ENCODE measurements at places on chromosomes 13 and 19.

DNA sequence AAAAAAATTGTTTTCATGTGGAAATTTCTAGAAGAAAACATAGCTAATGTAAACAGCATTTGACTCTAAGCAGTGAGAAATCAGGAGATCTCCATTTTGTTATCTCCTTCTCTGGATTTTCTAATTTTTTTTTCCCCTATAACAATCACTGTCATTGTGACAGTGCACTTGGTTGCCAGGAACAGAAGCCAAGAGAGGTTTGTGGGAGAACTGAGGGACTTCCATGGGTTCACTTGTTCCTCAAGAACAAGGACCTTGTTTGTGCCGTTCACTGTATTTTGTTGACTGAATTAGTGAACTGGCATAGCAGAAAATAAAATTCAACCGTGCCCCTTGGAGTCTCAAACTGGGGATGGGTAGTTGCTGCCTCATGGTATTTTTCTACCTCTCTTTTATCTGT is 17.1 kb downstream of the SHISA7 start:
- no peak for DNase-seq

- DNase-seq: no peak
These were observed 1.2 kb upstream of the NFILZ start for GRCh38 chr19:8629184-8629583.

DNA sequence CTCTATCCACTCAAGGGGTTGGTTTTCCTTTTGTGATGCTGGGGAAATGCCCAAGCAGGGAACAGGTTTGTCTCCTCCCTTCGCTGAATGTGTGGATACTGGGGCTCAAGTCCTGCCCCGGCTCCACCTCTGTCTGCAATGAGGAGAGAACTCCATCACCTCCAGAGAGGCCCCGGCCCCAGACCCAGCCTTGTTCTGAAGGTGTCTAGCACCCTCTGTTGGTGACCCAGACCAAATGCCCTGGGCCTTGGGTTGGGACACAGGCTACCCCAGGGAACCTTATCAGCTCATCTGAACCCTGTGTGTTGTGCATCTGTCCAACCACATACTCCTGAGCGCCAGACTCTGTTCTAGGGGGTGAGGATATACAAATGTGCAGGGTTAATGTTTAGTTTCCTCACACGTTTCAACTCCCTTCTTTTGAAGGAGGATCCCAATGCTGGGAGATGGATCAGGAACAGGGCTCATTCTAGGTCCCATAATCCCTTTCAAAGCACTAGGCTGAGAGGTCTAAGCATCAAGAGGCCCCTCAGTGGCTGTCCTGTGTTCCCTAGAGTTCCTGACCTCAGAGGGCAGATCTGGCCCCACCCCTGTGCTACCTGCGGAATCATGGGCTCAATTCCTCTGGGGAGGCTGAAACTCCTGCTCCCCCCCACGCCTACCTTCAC is 112.5 kb upstream of the SLC7A1 start:
- DNase-seq: no peak

DNA sequence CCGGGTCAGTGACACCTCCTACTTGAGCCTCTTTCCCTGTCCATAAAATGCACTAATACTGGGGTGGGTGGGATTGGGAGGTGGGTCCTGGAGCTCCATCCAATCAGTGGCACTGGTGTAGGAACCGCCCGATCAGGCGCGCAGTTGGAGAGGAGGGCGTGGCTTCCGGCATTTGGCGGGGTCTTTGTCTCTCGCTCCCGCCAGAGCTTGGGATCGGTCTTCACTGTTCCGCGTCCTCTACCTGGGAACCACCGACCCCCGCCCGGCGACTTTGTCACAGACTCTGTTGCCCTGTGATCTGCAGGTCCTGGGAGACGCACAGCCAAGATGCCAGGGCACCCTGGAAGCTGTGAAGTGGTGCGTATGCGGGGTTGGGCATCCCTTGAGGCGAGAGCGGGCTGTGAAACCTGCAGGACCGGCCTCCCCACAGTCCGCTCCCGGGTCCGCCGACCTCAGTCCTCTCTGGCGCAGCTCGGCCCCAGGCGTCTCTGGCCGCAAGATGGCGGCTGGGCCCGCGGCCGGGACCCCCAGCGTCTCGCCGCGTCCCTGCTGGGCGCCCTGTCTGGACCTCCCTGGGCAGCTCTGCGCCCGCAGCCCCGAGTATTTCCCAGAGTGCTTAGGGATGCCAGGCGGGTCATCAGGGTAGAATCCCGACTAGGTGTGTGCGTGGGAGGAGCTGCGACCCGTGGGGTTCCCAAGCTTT is 41.6 kb upstream of the ZNF730 start:
- peak; percentile 7 for DNase-seq

- DNase-seq: no peak
These were observed 78.0 kb downstream of the DPY19L3 start for GRCh38 chr19:32483574-32483973.

DNA sequence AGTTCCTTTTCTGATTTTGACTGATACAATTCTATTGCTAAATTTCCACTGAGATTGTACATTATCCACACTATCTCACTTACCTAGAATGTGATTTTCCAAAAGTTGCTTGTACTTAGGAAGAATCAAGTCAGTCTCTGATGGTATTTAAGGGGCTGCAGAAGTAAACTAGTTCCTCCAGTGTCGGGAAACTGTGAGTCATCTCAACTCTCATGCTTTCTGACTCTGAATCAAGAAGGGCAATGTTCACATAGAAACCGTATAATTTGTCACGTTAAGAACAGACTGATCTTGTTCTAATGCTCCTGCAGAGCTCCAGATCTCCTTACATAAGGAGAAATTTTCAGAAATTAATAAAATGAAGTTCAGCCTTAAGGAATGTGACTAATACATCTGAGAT is 369.3 kb downstream of the KLF5 start:
- no peak for DNase-seq

DNA sequence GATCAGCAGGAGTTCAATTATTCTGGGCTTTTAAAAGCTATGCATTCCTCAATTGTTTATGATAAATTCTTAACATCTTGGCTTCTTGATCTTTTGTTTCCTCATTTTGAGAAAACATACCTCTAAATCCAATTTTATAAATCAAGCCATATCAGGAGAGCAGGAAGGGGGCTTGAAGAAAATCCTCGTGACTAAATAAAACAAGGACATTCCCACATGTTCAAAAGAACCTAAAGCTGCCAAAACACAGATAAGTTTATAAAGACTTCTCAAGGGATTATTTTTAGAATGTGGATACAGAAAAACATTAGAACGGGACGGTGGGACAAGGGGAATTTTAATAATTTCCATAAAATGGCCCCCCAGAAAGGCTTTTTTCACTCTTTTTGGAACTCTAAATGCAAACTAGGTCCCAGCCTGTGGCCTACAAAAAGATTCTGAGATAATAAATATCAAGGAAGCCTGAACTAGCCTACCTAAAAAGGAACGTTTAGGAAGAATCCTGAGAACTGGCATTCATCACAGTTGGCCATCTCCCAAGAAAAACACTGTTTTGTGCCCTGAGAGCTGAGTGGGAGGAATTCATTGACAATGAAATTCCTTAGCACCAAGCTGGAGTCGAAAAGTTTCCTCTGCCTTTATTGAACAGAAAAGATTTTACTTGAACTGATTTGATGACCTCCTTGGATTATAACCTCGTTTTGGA is 30.1 kb downstream of the ZAR1L start:
- DNase-seq: no peak

DNA sequence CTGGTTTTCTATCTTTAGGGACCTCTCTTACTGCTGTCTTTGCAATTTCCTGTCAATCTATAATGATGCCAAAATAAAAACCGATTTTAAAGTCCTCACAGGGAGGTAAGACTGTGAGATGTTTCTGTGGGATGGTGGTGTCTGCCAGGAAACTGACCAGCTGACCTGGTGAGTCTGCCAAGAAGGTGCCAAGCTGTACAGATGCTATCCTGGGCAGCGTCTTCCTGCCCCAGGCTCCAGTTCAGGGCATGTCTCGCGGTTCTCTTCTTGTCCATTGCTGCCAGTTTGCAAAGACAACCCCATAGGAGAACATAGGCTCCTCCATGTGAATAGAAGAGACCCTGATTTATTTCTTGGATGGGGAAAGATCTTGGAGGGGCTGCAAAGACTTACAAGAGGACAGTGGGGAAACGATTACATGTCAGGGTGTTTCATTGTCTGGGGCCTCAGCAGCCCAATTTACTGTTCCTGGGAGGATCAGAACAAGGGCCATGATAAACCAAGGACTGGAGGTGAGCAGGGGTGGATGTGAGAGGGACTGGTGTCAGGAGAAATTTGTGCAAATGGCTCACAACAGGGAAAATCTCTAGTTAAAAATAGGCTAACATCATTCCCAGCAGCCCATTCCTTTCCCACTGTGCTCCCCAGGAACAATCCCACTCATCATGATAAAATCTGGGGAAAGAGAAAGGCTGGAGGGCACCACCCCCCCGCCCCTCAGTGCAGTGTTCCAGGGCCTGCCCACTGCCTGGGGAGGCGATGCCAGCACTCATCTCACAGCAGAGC is 42.7 kb upstream of the VSTM2B start:
- no peak for DNase-seq

Data from posterior cingulate gyrus (tissue), 11 donors.